ENCODE measurements at places on chromosomes 12 and 14.

DNA sequence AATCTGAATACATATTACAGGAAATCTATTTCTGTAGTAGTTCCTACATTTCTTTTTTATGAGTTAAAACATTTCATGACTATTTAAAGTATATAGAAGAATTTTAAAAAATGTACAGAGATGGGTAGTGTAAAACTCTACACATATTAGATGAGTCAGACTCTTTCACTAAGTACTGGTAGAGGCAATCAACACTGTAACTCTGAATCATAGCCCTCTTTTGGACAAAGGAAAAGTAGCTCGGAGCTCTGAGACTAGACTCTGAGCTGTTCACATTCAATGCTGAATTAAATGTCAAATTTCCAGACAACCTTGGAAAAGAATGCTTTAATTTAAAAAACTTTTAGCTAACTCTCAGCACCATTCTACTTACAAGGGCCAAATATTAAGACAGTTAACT is 3.4 kb downstream of the PTCSC3 start:
- no peak for DNase-seq

GRCh38 chr14:97776890-97777558 is 979.8 kb downstream of the VRK1 start:
- DNase-seq, result no peak

- DNase-seq, result no peak
Observed at GRCh38 chr12:107567876-107568619, 117.6 kb upstream of the PWP1 start.

- DNase-seq, result no peak
Observed at GRCh38 chr14:104150136-104151025, 12.0 kb downstream of the KIF26A start.

DNA sequence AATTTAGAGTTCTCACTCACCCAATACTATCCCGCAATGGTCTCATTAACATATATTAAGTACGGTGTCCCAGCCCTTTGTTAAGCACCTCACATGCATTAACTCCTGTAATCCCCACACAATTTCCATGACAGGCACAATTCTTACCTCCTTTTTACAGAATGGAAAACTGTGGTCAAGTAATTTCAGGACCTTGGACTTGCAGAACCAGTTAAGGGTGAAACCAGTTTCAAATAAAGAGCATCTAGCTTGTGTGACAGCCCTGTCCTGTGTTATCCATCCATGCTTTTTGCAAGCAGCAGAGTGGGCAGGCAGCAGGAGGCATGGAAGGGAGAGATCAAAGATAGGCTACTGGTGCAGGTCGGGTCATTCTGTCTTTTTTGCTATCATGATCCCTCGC is 470.8 kb downstream of the NELL2 start:
- DNase-seq, result no peak

GRCh38 chr12:42511656-42512055 is 77.9 kb downstream of the PRICKLE1 start:
- DNase-seq, result no peak

GRCh38 chr14:55913324-55914025 is 204.7 kb upstream of the PELI2 start:
- no peak for DNase-seq

GRCh38 chr14:49970474-49971147 is 77.7 kb downstream of the ARF6 start:
- DNase-seq, result no peak

DNA sequence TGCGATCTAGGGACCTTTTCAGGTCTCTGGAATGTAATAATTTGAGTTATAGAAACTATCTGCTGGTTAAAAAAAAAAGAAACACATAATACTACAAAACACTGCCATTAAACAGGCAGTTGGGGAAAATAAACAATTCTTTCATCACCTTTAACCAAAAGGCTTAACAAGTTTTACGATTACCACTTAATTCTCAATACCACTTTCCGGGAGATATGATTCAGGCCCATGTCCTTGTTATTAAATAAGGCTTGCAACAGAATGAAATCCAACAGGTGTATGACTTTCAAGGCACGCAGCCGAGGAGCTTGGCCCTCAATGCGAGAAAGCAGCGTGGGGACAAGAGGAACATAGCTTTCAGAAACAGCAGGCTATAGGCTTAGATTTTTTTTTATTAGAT is 5.6 kb upstream of the GLRX5 start:
- no peak for DNase-seq

DNA sequence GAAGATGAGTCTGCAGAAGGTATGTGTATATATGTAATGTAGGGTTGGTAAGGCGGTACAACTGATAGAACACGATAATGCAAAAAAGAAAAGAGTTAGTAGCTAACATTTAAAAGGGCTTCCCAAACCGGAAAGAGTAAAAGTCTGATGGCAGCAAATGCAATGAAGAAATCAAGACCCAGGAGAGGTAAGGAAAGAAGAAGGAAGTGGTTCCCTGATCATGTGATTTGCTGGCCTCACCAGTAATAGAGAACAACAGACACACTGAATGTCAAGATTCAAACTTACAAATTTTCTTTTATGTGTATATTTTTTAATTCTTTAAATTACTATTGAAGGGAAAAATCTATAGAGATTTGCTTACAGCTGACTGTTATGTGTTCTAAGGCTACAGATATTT is 18.4 kb downstream of the ZFC3H1 start:
- no peak for DNase-seq

GRCh38 chr12:48969160-48969771 is 2.3 kb downstream of the WNT10B start:
- no peak for DNase-seq

- DNase-seq, result no peak
Observed at GRCh38 chr12:32532422-32532821, 133.1 kb downstream of the FGD4 start.

All from activated CD4-positive, alpha-beta T cell treated with anti-CD3 and anti-CD28 coated beads, Interleukin-2, amount 50 U/mL, for 24 hours (primary cell).